ENCODE measurements at places on chromosomes 3 and 15. TPM values are rescaled to one million over a fixed set of nuclear protein-coding genes. Genes with fewer than 3 reads are reported as not detected.

Gene PLA2G4D
- not detected for total RNA-seq

Gene EFHB
- not detected for total RNA-seq

GRCh38 chr3:71545330-71545729, 38.2 kb downstream of the FOXP1 start:
- DNase-seq = no peak

DNA sequence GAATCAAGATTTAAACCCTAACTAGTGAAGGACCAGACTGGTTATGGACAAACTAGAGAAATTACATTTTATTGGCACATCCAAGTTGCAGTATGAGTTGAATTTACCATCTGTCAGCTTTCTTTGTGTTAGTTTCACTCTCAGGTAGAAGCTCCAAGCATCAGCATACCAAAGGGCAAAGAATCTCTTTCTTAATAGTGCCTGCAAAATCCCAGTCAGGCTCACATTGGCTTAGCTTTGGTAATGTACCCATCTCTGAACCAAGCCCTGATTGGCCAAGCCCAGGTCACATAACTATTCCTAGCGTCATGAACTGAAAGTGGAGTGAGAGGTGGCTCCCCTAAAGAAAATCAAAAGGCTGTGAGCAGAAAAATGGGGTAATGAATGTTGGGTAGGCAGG, 66.9 kb downstream of the CCNL1 start:
- DNase-seq = no peak
